ENCODE measurements at places on chromosomes 6 and 20.

GRCh38 chr20:48597521-48598302 is 230.1 kb downstream of the PREX1 start:
- no peak for DNase-seq

DNA sequence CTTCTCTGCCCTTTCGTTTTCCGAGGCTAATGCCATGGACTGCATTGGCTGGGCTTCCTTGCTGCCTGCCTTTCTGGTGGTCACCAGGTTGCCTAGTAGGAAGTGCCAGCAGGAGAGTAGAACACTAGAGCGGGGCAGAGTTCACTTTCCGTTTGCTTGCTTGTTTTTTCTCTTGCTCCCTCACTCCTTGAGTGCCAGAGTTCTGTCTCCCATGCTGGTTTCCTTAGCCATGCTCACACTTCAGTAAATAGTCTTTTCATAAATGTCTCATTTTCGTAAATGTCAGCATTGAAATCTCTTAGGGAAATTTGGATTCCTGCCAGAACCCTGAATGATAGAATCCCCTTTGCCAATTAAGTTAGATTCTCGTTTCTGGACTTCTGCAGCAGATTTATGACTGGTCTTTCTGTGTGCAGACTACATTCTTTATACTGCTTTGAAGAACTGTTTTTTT is 63.9 kb downstream of the FAM83B start:
- DNase-seq: no peak

DNA sequence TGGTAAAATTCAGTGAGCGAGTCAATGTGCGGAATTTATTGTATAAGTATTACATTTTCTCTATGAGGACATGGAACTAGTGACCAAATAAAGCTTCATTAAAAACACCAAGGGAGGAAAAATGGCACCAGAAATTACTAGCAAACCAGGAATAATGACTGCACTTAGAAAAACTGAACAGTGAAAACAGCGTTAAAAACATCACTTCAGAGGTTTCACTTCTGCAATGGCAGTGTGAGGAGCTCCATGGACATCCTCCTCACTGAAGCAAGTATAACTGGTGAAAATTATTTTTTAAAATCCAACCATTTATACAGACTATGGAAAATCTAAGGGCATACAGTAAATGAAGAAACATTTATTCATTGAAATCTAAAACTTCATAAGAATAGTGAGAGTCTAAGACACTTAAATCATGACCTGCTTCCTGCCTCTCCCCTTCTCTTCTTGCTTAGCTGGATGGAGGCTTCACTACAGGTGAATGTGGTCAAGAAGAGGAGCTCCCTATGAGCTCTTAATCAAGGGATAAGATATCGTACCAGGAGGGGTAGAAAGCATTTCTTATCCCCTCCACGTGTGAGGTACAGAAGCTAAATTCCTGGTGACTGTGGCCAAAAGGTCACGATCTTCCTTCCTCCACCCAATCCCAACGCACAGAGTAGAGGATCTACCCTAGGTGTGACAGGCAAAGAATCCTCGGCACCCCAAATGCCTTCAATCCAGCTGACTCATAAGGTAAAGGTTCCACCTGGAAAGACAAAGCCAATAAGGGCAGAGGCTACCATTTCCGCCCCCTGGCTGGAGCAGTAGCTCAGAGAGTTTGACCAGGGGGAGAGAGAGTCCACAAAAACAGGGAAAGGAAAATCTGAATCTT is 12.3 kb upstream of the ASF1A start:
- no peak for DNase-seq

DNA sequence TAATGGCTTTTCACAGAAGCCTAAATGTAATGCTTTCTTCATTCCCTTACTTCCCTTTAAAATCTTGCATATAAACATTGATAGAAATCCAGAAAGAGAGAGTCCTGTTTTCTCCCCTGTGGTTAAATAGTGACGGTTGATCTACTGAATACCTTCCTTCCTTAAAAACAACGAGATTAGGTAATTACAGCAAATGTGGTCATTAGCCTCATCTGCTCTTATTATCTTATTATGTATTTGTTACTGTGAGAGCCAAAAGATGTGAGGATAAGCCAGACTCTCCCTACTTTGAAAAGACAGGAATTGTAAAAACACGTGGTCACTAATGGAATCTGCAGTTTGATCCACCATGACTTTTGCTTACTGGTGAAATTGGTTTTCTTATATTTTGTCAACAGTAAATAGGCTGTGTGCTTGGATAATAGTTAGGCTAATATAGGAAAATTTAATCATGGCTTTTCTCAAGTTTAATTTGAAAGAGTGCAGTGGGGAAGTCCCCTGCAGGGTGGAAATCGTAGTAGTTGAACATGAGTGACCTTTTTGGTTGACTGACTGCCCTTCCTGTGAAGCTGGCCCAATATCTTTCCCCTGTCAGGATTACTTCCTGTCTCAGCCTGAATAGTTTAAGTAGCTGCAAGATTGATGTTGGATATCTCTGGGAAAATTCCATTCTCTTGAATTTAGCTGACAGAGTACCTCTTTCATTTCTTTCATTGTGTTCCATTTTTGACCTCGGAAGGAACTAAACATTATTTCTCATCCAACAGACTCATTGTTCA is 62.8 kb downstream of the JARID2 start:
- DNase-seq: no peak

DNA sequence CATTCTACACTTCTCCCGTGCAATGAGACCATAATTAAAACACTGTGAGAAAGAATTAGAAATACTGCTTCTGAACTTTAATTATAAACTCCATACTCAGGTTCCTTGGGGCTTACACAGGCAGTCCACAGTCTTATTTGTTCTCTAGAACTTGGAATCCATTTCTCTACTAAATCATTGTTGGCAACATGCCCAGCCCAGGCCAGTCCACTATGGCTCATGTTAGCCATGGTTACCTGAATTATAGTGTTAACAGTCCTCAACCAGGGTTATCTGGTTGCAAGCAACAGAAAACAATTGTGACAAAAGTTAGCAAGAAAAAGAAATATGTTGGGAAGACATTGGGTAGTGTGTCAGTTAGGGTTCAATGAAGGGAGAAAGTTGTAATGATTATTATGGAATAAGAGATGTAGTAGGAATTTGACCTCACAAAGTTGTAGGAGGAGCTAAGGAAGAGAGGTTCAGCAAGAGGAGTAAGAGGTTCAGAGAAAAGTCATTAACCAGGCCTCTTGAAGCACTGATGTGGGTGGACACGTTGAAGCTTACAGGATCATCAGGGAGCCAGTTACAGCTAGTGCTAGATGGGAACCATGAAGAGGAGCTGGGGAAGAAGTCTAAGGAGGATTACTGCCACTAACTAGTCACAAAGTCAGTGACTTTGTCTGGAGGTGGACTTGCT is 352.5 kb upstream of the PRND start:
- no peak for DNase-seq

GRCh38 chr6:44036196-44036595 is 91.1 kb downstream of the MRPL14 start:
- DNase-seq: no peak

- DNase-seq: no peak
These were observed 5.2 kb upstream of the NRSN2 start for GRCh38 chr20:341682-342081.

- no peak for DNase-seq
These were observed 113.7 kb downstream of the UBE3D start for GRCh38 chr6:82951935-82952334.

DNA sequence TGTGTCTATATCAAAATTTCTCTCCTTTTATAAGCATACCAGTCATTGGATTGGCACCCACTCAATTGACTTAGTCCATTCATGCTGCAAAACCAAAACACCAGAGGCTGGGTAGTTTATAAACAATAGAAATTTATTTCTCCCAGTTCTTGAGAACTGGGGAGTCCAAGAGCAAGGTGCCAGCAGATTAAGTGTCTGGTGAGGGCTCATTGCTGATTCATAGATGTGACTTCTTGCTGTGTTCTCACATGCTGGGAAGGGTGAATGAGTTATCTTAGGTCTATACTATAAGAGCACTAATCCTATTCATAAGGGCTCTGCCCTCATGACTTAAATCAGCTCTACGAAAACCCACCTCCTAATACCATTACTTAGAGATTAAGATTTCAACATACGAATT is 501.4 kb downstream of the EPM2A start:
- DNase-seq: no peak

GRCh38 chr6:80210618-80211017 is 104.1 kb downstream of the BCKDHB start:
- DNase-seq: no peak

DNA sequence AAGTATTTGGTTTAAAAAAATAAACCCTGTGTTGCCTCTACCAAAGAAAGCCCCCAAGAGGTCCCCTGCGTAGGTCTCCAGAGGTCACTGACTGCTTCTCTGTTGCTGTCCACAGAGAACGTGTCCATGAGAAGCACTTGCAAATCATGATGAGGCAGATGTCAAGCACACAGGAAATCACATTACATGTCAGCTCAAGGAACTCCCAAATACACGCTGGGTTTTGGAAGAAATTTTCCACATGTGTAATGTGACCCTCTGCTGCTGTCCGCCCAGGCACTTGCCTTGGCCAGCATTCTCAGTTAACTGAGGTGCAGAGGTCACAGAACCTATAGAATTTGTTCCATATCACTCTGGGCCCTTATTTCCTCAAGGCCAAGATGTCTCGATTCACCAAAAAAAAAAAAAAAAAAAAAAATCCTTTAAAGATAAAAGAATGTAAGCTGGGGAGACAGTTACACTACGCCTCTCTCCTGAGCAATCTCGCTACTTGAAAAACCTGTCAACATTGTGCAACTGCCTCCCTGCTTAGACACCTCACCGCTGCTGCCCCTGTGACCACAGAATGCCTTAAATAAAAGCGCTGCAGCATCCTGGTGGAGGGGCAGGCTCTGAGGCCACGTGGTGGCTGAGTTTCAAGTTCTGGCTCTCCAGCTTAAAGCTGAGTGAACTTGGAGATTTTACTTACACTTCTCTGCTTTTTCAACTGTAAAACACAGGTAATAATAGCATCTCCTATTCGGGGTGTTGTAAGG is 42.3 kb downstream of the SLC22A23 start:
- DNase-seq: no peak

DNA sequence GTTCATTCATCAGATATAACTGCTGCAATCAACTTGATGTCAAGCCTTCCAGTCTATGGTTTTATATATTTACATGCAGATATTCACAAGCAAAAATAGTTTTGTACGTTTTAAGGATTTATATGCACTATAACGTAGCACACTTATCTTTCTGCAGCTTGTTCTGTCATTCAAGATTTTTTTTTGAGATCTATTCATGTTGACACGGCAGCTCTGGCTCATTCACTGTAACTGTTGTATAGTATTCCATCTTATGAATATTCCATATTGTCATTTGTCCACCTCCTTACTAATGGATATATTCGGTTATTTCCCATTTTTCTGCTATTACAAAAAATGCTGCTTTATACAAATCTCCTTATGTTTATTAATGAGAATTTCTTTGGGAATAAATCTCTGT is 13.2 kb downstream of the ELOVL2 start:
- DNase-seq: no peak

DNA sequence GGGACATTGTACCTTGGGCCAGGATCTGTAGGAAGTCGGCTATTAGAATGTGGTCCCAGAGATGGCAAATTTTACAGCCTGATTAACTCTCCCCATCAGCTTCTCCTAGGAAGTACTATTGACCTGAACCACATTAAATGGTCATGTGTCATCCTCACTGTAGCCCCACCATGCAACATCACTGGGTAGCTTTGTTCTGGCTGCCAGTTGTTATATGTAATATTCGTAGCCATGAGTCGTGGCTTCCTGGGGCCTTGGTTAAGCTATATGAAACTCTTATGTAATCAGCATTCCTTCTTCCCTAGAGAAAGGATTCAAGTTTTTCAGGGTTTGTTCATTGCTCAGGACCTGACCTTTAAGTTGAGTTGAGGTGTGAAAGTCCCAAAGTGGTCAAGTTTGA is 125.7 kb downstream of the ANKS1A start:
- DNase-seq: no peak

GRCh38 chr6:24387818-24388217 is 14.9 kb upstream of the MRS2 start:
- no peak for DNase-seq

DNA sequence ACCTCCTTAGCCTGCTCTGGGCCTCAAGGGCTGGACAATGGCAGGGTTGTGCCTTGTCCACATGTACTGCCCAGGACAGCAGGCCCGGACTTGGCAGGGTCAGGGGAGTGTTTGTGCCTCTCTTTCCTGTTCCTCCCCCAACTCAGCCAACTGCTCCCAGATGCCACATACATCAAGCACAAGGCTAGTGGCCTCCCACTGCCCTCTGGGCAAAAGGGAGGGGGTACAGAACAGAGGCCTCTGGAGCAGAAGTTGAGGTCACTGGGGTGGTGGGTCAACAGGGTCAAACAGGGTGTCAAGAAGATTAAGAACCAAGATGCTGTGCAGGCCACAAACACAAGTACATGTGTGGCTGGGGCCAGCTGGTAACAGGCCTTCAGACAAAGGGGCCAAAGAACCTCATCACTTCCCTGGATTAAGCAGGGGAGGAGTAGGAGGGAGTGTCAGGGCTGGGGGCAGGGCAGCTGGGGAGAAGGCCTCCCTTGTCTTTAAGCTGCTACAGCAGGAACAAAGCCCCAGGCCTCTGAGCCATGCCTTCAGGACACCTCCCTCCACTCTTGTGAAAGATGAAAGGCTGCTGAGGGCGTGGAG is 36.0 kb downstream of the KCNK5 start:
- no peak for DNase-seq

DNA sequence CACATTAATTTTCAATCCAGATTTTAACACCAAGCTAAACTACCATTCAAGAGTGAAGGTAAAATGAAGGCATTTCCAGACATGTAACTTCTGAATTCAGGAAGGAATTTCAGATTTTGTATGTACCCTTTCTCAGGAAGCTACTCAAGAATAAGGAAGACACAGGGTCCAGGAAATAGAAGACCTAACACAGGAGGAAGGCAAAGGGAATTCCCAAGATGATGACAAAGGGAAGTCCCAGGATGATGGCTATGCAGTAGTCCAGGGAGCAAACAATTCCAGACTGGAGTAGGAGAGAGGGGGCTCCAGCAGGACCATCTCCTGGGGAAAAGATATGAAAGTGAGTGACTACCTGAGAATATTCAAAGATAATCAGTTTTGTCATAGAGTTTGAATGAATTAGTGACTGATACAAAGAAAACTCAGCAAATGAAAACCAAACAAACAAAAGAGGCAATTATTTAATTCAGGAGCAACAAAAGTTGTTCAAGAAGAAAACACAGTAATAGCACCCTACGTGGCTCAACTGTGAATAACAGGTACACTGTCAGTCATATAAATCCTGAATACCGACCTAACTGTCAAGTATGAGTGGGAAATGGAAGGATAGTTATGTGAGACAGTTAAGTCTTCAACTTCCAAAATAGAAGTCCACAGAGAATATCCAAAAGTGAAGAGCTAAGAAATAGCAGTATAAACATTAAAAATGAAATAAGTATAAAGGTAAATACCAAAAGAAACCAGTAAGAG is 4.0 kb downstream of the RNF24 start:
- no peak for DNase-seq

DNA sequence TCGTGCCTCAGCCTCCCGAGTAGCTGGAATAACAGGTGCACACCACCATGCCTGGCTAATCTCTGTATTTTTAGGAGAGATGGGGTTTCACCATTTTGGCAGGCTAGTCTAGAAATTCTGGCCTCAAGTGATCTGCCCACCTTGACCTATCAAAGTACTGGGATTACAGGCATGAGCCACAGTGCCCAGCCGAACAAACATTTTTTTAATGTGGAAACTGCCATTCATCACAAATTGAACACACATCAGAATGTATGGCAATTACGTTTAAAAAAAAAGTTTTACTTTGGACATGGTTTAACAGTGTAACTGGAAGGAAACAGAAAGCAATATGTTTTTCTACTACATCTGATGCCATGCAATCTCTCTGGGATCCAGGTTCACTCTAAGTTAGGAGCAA is 38.3 kb upstream of the LOC128125822 start:
- DNase-seq: no peak
